ENCODE measurements at places on chromosomes 7 and 10. TPM values are rescaled to one million over a fixed set of nuclear protein-coding genes. Genes with fewer than 3 reads are reported as not detected.

GRCh38 chr7:67616517-67616916, 619.9 kb downstream of the TYW1 start:
- no peaks in the 10 kb centered on the region for H3K36me3 ChIP-seq
- H3K27me3 ChIP-seq: no peaks in the 10 kb centered on the region
- no peaks in the 10 kb centered on the region for H3K4me1 ChIP-seq

DNA sequence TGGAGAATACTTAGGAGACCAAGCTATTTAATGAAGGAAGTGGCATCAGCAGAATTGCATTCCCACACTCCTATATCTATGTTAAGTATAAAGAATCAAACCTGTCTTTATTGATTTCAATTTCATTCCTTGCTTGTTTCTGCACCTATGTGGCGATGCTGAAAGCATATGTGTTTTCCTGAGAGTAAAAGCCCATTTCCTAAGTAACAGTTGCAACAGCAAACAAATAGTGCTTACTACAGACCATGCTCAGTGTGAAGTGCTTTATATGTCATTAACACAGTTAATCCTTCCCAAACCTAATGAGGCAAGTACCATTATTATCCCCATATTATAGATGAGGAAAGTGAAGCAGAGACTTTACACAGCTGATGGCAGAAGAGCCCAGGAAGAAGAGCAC, 552.1 kb downstream of the PARD3 start:
- no peaks in the 10 kb centered on the region for H3K27me3 ChIP-seq
- DNase-seq: no peak
- H3K27ac ChIP-seq: no peak overlapping the region
- no peak overlapping the region for H3K4me3 ChIP-seq
- H3K36me3 ChIP-seq: no peaks in the 10 kb centered on the region

TWIST1 gene
- 0.86 TPM for total RNA-seq

ABCB1 gene
- 1.8 TPM for total RNA-seq

DNA sequence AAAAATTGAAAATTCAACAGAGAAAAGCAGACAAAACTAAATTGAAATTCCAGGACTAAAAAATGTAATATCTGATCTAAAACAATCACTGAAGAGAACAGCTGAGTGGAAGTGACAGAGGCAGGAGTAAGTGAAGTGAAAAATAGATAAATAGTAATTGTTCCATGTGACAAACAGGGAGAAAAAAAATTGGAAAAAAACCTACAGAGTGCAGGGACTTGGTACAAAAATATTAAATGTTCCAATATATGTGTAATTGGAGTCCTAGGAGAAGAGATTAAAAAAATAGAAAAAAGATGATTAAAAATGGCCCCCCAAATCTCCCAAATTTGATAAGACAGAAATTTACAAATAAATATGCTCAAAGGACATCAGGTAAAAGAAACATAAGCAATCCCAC, 63.4 kb upstream of the NAMPT start:
- H3K27me3 ChIP-seq: no peaks in the 10 kb centered on the region
- no peaks in the 10 kb centered on the region for H3K36me3 ChIP-seq
- H3K4me3 ChIP-seq: no peak overlapping the region
- H3K27ac ChIP-seq: no peak overlapping the region

VPS37D gene
- total RNA-seq: 9.5 TPM

- DNase-seq: no peak
- H3K27ac ChIP-seq: peak overlapping the region; percentile 57
- H3K27me3 ChIP-seq: no peaks in the 10 kb centered on the region
- peak overlapping the region; percentile 75 for H3K4me3 ChIP-seq
- H3K4me1 ChIP-seq: peaks cover 38% of the 10 kb centered on the region
- no peaks in the 10 kb centered on the region for H3K36me3 ChIP-seq
Observed at GRCh38 chr7:75993689-75994387, 557 bp downstream of the TMEM120A start.

- no peak overlapping the region for H3K27ac ChIP-seq
- no peak for DNase-seq
- no peaks in the 10 kb centered on the region for H3K36me3 ChIP-seq
- H3K4me3 ChIP-seq: no peak overlapping the region
Observed at GRCh38 chr10:7533657-7534479, 123.0 kb upstream of the SFMBT2 start.

TMEM168 gene
- 16.5 TPM for total RNA-seq

PHYHIPL gene
- not detected for total RNA-seq

SPDYE9 gene
- not detected for total RNA-seq

DNA sequence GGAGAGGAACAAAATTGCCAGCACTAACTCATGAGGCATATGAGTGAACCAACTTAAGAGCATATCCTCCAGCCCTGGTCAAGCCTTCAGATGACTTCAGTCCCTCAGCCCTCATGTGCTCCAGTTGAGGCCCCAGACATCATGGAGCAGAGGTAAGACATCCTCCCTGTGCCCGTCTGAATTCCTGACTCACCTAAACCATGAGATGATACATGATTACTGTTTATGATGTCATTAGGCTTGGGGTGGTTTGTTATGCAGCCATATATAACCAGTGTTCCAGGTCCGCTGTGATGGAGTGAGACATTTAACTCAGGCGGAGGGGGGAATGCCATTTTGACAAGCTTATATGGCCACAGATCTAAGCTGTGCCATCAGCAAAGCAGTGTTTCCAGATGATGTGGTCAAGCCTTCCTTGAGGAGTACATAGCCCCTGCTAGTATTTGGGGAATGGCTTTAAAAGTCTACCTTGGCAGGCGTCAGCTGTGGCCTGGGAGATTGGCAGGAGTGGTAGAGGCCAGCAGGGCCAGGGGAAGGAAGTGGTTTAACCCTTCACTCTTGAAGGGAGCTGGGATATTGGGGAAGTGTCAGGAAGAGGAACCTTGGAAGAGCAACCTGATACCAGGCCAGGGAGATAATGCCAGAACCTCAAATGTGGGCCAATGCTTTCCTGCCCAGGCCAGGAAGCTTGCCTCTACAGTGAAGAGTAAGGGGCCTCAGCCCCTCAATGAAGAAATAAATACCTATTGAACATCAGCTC, 343.0 kb upstream of the PODXL start:
- H3K36me3 ChIP-seq: no peaks in the 10 kb centered on the region
- H3K27me3 ChIP-seq: no peaks in the 10 kb centered on the region
- no peak overlapping the region for H3K4me3 ChIP-seq
- no peak for DNase-seq

GRCh38 chr7:70795948-70796347, 336.0 kb upstream of the GALNT17 start:
- no peaks in the 10 kb centered on the region for H3K4me1 ChIP-seq
- no peak for DNase-seq
- no peak overlapping the region for H3K27ac ChIP-seq
- H3K4me3 ChIP-seq: no peak overlapping the region
- H3K36me3 ChIP-seq: no peaks in the 10 kb centered on the region

DNA sequence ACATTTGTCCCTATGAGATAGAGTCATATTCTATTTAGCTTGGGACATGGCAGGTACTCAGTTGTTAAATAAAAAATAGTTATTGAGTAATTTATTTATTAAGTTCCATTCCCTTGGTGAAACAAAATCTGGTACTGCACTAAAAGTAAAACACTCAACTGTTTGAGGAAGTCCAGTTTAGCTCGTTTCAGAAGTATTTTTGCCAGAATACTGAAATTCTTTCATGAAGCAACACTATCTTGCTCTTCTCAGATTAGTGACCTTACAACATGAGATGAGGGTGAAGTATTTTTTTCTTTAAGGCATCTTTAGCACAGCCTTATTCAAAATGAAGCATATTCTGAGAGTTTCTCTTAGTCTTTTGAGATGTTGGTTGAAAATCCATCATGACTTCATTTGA, 106.0 kb downstream of the ZNF365 start:
- no peak overlapping the region for H3K27ac ChIP-seq
- no peaks in the 10 kb centered on the region for H3K36me3 ChIP-seq
- no peak overlapping the region for H3K4me3 ChIP-seq
- no peaks in the 10 kb centered on the region for H3K4me1 ChIP-seq
- H3K27me3 ChIP-seq: no peaks in the 10 kb centered on the region
- no peak for DNase-seq

CCDC3 gene
- 10.5 TPM for total RNA-seq

DNA sequence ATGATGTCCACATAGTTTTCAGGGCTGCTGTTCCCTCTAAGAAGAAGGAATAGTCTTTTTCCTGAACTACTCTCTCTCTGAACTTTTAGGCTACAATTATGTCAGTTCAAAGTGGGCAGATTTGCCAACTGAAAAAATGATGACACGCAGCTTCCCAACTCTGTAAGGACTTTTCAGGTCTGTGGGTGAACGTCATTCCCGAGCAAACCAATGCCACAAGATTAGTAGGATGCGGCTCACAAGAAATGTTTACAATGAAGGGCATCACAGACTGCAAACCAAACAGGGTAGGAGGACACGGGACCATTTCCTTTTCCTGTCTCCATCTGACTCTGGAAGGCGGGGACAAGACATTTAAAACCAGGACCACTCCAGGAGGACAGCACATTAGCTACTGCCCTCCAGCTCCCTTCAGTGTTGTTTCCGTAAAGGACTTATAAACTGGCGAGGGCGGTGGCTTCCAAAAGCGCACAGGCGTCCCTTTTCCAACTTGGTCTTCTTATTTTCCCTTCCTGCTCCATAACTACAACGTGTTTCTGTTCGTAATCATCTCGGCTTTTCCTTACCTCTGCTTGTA, 539 bp upstream of the MKLN1 start:
- peak overlapping the region; percentile 97 for H3K4me3 ChIP-seq
- peaks cover 37% of the 10 kb centered on the region for H3K4me1 ChIP-seq
- DNase-seq: peak; percentile 19

GRCh38 chr7:18222636-18223035, 195.0 kb upstream of the PRPS1L1 start:
- no peak overlapping the region for H3K27ac ChIP-seq
- no peak for DNase-seq
- no peaks in the 10 kb centered on the region for H3K27me3 ChIP-seq
- no peaks in the 10 kb centered on the region for H3K36me3 ChIP-seq
- H3K4me1 ChIP-seq: no peaks in the 10 kb centered on the region

HPSE2 gene
- total RNA-seq: 0.05 TPM

NOS3 gene
- total RNA-seq: 35.8 TPM

BMPER gene
- not detected for total RNA-seq
